ENCODE measurements at places on chromosomes 4 and X.

DNA sequence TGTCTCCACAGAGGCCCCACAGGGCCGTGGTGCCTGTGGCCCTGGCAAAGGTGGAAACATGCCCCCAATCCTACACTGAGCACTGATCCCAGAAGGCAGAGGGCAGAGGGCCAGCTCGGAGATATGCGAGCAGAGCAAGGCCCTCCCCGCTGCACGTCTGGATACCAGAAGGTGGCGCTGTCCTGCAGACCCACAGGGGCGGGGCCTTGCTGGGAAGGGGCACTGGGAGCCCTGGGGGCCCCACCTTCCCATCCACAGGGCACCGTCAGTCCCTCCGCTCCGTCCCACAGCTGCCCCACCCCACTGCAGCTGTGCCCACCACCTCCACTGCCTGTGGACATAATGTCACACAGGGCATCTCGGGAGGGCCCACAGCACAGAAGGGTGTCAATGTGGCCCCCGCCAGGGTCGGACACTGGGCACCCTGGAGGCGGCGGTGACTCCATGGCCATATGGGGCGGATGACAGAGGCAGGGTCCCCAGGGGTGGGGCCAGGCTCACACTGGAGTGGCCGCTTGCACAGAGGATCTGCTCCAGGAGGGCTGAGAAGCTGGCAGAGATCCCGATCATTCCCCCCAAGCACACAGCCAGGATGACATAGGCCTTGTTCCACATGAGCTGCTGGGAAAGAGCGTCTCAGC is 4.8 kb downstream of the SLC49A3 start:
- peak; percentile 70 for DNase-seq

DNA sequence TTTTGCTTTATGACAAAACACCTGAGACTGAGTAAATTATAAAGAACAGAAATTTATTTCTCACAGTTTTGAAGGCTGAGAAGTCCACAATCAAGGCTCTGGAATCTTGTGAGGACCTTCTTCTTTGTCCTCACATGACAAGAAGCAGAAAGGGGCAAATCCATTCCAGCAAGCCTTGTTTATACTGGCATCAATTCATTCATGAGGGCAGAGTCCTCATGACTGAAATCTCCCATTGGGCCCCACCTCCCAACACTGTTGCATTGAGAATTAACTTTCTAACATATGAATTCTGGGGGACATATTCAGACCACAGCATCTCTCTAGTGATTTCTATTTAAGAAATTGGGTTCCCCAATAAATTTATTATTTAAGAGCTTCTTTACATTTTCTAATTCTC is 395.4 kb downstream of the AR start:
- DNase-seq: no peak

- DNase-seq: no peak
Measured at GRCh38 chrX:6644411-6644810, 109.5 kb upstream of the VCX3A start.

DNA sequence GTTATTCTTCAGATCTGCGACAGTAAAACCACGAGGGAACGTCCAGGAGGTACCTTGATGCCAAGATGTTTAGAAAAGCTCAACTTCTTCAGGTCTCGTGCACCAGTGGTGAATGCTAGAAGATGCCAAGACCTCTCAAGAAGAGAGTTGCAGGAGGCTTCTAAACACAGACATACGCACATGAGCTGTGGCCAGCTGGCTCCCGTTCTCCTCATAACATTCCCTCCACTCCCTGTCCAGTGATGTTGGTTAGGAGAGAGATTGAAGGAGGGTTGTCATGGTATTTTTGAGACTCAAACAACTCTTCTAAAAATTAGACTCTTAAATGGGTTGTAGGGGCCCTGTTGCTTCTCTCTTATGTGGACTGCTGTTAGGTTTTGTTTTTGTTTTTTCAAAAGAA is 184.3 kb downstream of the QDPR start:
- no peak for DNase-seq

DNA sequence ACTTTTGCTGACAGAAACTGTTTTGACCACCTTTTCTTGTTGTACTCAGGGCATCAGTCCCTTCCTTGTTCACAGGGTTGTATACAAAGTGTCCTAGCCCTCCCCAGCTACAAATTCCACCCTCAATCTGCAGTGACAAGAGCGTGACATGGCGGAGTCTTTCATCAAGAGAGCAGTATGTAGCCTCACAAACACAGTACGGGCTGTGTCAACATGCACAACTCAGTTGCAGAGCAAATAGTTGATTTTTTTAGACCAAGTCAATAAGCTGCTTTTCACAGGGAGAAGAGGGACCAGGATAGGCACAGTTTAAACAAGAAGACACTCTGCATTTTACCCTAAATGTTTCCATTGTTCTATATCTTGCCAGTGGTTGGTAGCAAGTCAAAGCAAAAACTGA is 8.6 kb upstream of the HS6ST2 start:
- DNase-seq: no peak

DNA sequence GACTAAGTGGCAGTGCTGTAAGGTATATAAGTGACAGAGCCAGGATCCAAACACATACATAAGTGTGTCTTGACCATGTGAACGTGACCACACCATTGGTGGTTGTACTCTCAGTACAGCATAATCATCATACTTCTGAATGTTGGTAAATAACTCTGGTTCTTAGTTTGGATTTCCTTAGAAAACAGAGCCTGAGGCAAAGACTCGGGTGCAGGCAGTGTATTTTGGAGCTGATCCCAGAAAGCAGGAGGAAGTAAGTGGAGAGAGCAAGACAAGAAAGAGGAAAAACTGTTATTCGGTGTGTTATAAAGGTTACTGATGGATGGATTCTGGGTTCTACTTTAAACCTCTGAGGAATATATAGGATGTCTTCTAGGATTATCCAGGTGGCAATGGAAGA is 127.9 kb downstream of the SLC39A8 start:
- DNase-seq: no peak

DNA sequence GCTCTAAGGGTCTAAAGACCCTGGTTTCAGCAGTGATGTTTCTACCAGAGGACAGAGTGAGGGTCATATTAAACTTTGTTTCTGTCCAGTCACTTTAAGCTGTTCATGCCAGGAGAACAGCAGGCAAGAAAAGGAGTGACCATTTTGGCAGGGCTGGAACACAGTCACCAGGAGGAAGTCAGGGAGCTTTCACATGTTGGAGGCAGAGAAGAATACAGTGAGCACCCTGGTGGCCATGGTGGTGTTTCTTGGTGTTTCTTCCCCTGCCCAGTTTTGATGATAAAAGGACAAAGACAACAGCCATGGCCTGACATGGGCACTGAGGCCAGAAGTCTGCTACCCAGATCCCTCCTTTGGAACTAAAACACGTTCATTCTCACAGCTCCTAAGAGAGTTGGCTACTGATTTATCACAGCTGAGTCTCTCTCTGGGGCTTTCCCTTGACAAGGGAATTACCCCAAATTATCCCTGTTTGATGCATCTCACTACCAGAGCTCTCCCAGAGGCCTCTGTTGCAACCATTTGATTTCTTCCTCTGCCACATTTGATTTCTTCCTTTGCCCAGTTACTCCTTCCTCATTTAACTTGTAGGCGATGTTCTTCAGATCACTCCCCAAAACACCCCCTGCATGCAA is 106.4 kb upstream of the NWD2 start:
- no peak for DNase-seq

DNA sequence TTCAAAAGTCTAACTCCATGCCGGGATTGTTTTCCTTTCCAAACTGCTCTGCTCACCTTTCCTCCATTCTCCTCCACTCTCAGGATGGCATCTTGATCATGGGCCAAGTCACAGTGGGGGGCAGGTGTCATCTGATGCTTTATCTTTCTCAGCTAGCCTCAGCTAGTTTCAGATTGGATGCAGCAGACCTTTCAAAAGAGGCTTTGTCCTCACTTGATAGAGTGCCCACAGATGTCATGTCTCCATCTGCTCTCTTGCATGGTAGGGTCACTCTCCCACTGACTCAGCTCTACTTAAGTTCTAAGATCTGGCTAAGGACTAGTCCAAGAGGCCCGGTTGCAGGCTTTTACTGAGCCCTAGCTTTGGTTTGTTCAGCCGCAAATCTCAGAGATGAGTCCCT is 341.8 kb upstream of the GALNT7 start:
- no peak for DNase-seq

- DNase-seq: no peak
Measured at GRCh38 chrX:63402106-63402505, 51.0 kb upstream of the SPIN4 start.

GRCh38 chr4:189763583-189763982 is 177.1 kb upstream of the FRG1 start:
- no peak for DNase-seq

DNA sequence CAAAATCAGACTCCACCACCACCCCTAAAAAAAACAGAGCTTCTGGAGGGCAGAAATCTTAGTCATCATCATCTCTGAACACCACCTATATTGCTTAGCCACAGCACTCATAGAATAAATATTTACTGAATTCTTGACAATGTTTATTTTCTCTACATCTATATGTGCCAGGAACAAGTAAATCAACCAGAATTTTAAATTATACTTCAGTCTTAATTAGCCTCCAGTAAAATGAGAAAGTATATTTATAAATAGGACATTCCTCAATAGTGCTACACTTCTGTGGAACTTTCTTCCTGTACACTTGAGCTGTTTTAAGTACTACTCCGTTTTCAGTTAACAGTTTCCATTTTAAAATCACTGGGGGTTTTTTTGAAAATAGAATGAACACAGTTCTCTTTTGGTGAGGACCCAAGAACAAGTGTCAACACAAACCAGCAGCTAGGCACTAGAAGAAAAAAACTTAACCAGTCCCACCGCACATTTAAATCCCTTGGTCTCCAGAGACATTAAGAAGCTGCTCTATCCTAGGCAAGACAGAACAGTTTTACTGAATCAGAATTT is 25.5 kb downstream of the SMIM14 start:
- no peak for DNase-seq

DNA sequence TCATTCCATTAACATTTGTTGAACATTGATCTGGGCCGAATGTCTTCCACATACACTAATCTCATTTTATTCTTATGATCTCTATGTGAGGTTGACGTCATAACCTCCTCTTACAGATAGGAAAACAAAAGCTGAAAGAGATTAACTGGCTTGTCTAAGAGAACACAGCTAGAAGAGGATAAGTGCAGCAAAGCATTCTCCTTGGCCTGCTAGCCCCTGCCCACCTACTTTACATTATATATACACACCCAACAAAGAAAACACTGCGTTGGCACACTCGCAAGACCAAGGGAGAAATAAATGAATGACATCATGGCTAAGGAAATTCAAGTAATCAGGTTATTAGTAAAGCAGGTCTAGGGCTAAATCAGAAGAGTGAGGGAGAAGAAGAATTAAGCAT is 138.4 kb downstream of the PARM1 start:
- no peak for DNase-seq

GRCh38 chrX:15915959-15916703 is 61.5 kb upstream of the AP1S2 start:
- DNase-seq: no peak

- DNase-seq: no peak
Measured at GRCh38 chrX:130793975-130794374, 109.0 kb downstream of the ENOX2 start.

- no peak for DNase-seq
Measured at GRCh38 chrX:67619253-67619652, 75.4 kb downstream of the AR start.

DNA sequence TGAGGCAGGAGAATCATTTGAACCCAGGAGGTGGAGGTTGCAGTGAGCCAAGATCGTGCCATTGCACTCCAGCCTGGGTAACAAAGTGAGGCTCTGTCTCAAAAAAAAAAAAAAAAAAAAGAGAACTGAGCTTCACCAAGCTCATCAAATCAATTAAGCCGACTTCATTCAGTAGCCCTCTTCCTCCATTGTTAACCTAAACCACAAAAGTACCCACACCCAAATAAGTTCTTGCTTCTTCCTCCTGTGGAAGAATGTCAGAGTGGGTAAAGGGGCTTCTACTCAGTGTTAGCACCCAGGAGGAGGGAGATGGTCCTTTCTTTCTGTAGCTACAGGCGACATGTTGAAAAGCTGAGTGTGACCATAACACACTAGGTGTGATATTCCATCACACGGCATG is 58.6 kb upstream of the CHRNA9 start:
- no peak for DNase-seq

DNA sequence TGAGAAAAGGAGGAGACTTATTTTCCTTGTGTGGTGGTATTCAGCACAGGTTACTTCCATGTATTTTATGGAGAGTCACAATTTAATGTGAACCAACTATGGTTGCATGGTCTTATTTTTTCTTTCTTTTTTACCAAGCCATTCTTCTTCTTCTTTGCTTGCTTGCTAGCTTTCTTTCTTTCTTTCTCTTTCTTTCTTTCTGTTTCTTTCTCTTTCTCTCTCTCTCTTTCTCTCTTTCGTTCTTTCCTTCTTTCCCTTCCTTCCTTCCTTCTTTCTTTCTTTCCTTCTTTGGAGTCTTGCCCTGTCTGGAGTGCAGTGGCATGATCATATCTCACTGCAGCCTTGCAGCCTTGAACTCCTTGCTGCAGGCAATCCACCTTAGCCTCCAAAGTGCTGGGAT is 68.9 kb downstream of the DOCK11 start:
- no peak for DNase-seq

DNA sequence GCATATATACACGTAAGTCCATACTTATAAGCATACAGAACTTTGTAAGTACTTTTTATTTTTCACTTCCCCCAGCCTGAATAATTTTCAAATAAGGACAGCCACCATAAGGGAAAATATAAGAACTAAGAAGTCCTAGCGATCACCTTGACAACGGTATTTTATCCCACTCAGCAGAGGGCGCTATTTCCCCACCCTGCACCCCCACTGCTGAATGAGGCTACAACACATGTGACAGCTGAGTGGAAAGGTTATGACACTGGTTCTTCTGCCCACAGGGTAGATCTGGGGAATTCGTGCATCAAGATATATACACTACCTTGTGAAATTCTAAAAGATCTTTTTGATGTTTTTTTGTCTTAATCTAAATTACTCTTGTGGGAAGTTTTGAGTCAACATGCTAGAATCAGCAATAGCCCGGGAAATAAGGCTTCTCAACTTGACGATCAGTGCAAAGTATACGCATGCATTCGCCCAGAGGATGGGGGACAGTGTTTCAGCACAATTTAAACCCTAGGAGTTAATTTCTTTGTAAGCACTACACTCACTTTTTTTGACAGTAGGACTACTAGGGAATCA is 151.5 kb downstream of the CORIN start:
- DNase-seq: peak; percentile 64

GRCh38 chr4:167989815-167990214 is 102.5 kb upstream of the ANXA10 start:
- no peak for DNase-seq

DNA sequence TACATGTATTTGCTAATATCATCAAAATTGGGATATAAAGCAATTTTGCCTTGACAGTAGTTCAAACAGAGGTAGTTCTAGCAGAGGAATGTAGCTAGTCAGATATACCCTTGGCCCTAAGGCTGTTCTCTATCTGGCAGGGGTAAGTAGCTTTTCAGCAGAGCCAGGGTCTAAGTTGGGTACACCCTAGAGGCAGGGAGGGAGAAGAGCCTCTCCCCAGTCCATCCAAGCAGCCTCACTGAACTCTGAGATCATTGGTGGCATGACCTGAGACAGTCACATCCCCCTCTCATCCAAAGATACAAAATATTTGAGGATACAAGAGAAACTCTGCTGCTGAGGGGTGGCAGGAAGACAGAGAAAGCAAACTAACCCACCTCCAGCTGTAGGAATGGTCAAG is 343.7 kb downstream of the DHX15 start:
- no peak for DNase-seq

GRCh38 chr4:97367878-97368277 is 775.4 kb downstream of the STPG2 start:
- no peak for DNase-seq

GRCh38 chrX:57595381-57595811 is 3.6 kb downstream of the ZXDB start:
- DNase-seq: peak; percentile 39

- DNase-seq: no peak
Measured at GRCh38 chr4:23878912-23879732, 10.7 kb downstream of the PPARGC1A start.

- DNase-seq: no peak
Measured at GRCh38 chr4:108706289-108706688, 55.9 kb downstream of the OSTC start.

Data from hematopoietic multipotent progenitor cell treated with erythropoietin and hydrocortisone succinate and interleukin-3 and kit ligand, for 8 days (in vitro differentiated cells).